ENCODE measurements at places on chromosomes 7 and 10. TPM values are rescaled to one million over a fixed set of nuclear protein-coding genes. Genes with fewer than 3 reads are reported as not detected.
A peak's percentile ranks its signal among the peaks of the same experiment; 100 is the strongest.

DNA sequence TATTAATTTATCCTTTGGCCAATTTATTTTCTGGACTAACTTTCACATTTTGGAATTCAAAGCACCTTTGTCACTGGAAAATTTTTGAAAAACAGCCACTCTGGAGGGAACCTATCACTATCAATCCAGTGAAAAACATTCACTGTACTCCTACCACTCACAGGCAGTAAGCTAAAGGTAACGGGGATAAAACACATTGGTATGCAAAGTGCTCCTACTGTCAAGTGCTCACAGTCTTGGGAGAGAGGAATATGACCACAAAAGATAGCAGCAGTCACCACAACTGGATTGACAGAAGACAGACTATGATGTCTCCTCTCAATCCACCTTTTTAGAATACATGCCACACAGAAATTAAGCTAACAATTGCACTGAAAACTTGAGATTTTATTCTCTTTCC lies 13.3 kb downstream of the GSAP start:
- no peak for DNase-seq

DNA sequence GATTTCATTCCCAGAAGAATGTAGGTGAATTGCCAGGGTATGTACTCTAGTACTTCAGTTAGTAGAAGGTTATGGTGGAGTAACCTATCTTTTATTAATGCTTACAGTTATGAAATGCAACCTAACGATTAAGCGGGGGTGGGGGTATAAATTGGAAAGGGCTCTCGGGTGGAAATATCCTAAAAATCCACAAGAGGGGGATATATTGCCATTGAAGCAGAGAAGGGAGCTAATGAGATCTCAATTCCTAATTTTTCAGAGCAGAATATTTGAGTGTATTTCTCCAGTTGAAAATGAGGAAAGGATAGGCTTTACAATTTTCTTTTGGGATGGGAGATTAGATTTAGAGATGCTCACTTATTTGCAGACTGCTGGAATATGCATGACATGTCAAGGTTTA lies 90.8 kb downstream of the DNAJB9 start:
- no peak for DNase-seq

- DNase-seq, result no peak
Observed at GRCh38 chr7:137881607-137882260, 35.0 kb upstream of the DGKI start.

GRCh38 chr10:21503542-21503941 lies 21.9 kb downstream of the SKIDA1 start:
- no peak for DNase-seq

- DNase-seq, result no peak
Observed at GRCh38 chr10:48744587-48744986, 59.9 kb downstream of the WDFY4 start.

DNA sequence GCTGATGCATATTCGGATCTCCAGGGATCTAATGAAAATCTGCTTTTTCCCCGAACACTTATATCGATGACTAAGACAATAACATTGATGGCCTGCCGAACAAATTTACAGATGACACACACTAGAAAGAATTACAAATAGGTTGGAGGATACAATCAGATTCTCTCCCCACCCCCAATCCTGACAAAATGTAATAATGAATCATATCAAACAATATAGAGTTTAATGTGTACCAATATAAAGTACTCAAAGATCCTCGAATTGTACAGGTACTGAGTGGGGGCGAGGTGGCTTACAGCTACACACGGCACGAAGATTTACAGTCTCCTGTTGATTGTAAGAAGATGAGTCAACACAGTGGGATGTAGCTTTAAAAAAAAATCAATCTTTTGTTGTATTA lies 182.7 kb upstream of the MKLN1 start:
- DNase-seq, result no peak

DNA sequence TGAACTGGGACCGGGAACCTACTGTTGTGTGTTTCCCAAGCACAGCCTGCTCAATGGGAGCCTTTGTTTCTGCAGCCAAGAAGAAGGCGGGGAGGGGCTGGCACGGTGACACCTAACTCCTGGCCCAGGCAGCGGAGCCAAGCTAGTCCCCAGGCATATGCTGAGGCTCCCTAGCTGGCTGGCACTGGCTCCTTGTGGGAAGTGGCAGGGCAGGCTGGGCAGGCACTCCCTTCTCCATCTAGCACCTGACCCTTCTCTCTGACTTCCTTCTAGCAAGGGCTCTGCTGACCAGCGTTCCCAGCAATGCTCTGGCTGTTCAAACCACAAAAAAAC lies 325.0 kb downstream of the PLXNA4 start:
- peak; percentile 78 for DNase-seq

DNA sequence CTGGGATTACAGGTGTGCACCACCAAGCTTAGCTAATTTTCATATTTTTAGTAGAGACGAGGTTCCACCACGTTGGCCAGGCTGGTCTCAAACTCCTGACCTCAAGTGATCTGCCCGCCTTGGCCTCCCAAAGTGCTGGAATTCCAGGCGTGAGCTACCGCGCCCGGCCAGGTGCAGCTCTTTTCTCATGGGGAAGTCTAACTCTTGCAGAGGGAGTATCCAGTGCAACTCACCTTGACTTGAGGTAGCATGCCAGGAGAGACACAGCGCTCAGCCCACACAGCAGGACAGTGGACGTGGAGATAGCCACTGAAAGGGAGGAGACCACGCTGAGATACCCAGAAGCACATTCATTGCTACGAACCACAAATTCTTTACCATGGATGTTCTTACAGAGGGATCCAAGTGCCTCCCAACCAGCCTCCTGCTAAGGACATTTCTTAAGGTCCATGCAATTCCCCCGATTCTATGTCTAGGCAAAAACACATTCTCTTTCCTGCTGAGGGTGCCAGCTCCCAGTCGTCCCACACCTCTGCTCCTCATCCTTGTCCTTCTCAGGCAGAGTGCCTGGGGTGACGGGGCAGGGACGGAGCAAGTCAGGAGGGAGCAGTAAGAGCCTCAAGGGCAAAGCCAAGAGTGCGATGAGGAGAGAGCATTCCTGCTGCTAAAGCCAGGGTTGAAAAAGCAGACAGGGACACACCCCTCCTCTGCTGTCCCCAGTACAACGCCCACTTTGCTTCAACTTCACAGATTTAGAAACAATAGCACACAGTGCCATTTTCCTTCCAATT lies 21.0 kb downstream of the IL15RA start:
- peak; percentile 71 for DNase-seq

DNA sequence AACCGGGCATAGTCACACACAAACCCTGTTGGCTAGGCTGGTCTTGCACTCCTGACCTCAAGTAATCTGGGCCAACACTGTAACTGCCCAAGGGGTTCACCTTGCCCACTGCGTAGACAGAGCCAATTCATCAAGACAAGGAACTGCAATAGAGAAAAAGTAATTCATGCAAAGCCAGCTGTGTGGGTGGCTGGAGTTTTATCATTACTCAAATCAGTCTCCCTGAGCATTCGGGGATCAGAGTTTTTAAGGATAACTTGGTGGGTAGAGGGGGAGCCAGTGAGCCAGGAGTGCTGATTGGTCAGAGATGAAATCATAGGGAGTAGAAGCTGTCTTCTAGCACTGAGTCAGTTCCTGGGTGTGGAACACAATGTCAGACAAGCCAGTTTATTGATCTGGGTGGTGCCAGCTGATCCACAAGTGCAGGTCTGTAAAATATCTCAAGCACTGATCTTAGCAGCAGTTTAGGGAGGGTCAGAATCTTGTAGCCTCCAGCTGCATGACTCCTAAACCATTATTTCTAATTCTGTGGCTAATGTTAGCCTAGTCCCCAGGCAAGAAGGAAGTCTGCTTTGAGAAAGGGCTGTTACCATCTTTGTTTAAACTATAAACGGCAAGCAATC lies 15.6 kb upstream of the FXYD4 start:
- no peak for DNase-seq

DNA sequence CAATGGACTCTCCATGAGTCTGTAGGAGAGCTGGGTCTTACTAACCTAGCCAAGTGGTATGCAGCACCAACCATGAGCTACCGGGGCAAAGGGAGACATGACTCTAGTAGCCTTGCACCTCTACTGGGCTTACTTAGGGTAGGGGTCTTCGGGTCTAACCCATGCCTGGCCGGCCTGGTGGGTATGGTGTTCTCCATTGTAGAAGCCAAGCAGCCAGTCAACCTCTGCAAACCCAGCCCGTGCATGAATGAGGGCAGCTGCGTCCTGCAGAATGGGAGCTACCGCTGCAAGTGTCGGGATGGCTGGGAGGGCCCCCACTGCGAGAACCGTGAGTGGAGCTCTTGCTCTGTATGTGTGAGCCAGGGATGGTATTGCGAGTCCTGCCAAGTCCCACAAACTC lies 51.0 kb downstream of the VWA2 start:
- DNase-seq, result no peak

DNA sequence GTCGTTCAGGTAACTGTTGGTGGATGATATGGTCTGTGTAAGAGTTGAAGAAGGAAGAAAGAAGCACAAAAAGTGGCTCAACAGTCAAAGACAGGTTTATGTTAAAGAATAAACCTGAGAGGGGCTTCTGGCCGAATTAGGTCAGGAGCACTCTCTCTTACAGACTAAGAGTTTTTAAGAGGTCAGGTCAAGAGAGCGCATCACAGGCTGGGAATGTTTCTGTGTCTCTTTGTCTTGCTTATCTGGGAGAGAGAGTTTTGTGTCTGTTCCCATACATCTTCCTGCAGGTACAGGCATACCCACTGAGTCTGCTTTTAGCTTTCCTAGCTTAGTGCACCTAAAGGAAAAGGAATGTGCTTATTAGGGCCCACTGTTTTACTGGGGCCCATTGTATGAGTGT lies 22.2 kb upstream of the PRPF18 start:
- DNase-seq, result no peak

INMT gene
- total RNA-seq, result 44.0 TPM

TMEM229A gene
- not detected for total RNA-seq

TMEM270 gene
- total RNA-seq, result not detected

CDK14 gene
- 47.2 TPM for total RNA-seq
